ENCODE measurements at places on chromosomes 12 and 14. TPM values are rescaled to one million over a fixed set of nuclear protein-coding genes. Genes with fewer than 3 reads are reported as not detected.

GRCh38 chr12:125353871-125354270 lies 288.6 kb downstream of the AACS start:
- no peak overlapping the region for H3K27ac ChIP-seq
- no peak for DNase-seq
- no peaks in the 10 kb centered on the region for H3K27me3 ChIP-seq
- no peaks in the 10 kb centered on the region for H3K36me3 ChIP-seq

DNA sequence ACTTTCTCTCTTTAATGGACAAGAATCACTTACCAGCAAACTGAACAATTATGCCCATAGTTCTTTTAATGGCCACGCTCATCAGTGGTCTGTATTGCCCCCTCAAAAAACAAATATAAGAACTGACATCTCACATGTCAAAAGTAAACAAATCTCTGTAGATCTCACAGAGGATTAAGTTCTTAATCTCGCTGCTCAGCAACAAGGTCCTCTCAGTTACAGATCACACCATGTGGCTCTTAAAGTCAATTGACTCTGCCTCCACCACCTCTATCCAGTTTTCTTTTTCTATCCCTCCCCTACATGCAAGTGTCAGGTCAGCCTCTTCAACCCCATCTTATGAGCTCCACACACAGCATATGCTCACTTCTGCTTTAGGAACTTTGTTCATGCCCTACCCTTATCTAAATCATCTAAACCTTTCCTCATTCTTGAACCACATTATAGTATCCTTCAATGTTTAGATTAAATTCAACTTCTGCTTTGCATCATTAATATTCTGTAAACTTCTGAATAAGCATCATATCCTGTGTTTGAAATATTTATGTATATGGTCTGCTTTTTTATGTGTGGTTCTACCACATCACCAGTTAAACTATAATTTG lies 7.2 kb downstream of the ADAM20 start:
- no peak overlapping the region for H3K4me3 ChIP-seq
- DNase-seq = no peak

DNA sequence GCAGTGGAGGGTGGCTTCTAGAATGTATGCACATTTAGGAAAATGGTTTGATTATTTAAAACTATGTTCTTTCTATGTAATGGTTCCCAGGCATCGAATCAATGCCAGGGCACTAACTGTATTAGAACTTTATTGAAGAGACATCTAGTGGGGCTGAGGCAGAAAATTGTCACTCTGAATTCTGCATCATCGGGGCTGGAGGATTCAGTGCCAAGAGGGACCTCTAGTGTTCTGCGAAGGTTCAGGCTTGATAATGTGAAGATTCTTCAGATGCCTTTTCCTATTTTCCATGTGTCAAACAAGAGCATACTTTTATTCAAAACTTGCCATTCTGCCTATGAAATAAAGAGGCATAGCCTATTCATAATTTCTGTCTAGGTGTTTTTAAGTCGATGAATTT lies 146.3 kb downstream of the CAND1 start:
- no peak overlapping the region for H3K27ac ChIP-seq
- H3K4me1 ChIP-seq = no peaks in the 10 kb centered on the region
- H3K4me3 ChIP-seq = no peak overlapping the region
- H3K36me3 ChIP-seq = no peaks in the 10 kb centered on the region

GRCh38 chr12:5295151-5295550 lies 136.8 kb upstream of the NTF3 start:
- no peak overlapping the region for H3K27ac ChIP-seq
- H3K4me1 ChIP-seq = no peaks in the 10 kb centered on the region
- no peaks in the 10 kb centered on the region for H3K36me3 ChIP-seq
- H3K27me3 ChIP-seq = no peaks in the 10 kb centered on the region

GRCh38 chr14:24721775-24722174 lies 87.8 kb upstream of the GZMB start:
- H3K4me1 ChIP-seq = no peaks in the 10 kb centered on the region
- H3K27me3 ChIP-seq = peaks cover 13% of the 10 kb centered on the region
- H3K4me3 ChIP-seq = no peak overlapping the region
- no peak overlapping the region for H3K27ac ChIP-seq
- H3K36me3 ChIP-seq = no peaks in the 10 kb centered on the region
- no peak for DNase-seq

DNA sequence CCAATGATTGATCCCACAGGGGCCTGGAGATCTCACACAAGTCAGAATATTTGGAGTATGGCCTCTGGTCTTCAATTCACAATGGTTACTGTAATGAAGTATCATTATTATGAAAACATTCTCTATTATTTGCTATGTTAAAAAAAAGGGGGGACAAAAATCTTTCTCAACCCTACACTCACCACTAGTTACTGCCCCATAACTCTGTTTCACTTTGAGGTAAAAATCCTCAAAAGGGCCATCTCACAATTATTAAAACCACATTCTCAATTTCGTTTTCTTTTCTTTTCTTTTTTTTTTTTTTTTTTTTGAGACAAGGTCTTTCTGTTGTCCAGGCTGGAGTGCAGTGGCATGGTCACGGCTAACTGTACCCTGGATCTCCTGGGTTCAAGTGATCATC lies 59.6 kb upstream of the KCNC2 start:
- no peaks in the 10 kb centered on the region for H3K4me1 ChIP-seq
- H3K27me3 ChIP-seq = no peaks in the 10 kb centered on the region
- H3K27ac ChIP-seq = no peak overlapping the region
- no peaks in the 10 kb centered on the region for H3K36me3 ChIP-seq
- H3K4me3 ChIP-seq = no peak overlapping the region
- DNase-seq = no peak

GRCh38 chr14:22602862-22603261 lies 4.8 kb downstream of the ABHD4 start:
- no peaks in the 10 kb centered on the region for H3K27me3 ChIP-seq
- H3K27ac ChIP-seq = no peak overlapping the region
- H3K36me3 ChIP-seq = peaks cover 8% of the 10 kb centered on the region
- H3K4me3 ChIP-seq = no peak overlapping the region

DNA sequence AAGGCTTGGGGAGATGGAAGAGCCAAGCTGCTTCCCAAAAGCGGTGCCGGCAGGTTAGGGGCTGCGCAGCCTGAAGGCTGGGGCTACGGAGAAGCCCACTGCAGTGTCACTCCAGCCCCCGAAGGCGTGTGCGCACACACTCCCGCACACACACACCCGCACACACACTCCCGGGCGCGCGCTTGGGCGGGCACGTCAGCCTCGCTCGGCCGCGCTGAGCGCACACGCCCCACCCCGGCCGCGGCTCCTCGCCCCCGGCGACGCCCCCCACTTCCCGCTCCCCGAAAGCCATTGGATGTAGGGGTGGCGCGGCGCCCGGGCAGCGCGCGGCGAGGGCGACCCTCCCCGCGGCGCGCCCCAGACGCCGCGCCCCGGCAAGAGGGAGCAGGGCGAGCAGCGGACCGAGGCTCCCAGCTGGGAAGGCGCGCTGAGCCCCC lies at the start of gene KCNK10:
Gene KCNK10 (minus strand): TSS at position 184 of the 437 bp plus-strand sequence. CDS start 471 bp downstream, outside the sequence.
- no peak within 1 kb of the TSS for H3K4me3 ChIP-seq
- H3K36me3 ChIP-seq = no peaks in the 10 kb centered on the region
- no peak within 1 kb of the TSS for H3K27ac ChIP-seq
- peaks cover 8% of the 10 kb centered on the region for H3K4me1 ChIP-seq

- no peaks in the 10 kb centered on the region for H3K36me3 ChIP-seq
- no peaks in the 10 kb centered on the region for H3K27me3 ChIP-seq
- H3K4me1 ChIP-seq = no peaks in the 10 kb centered on the region
- DNase-seq = no peak
Observed at GRCh38 chr14:87102811-87103378, 890.1 kb downstream of the GALC start.

- H3K4me1 ChIP-seq = peaks cover 6% of the 10 kb centered on the region
- no peaks in the 10 kb centered on the region for H3K27me3 ChIP-seq
- H3K27ac ChIP-seq = no peak overlapping the region
- no peak overlapping the region for H3K4me3 ChIP-seq
Observed at GRCh38 chr12:19490908-19491307, 51.6 kb downstream of the AEBP2 start.

GRCh38 chr12:65568517-65568916 lies 255.8 kb upstream of the HMGA2 start:
- no peaks in the 10 kb centered on the region for H3K36me3 ChIP-seq
- DNase-seq = no peak
- no peak overlapping the region for H3K4me3 ChIP-seq

DNA sequence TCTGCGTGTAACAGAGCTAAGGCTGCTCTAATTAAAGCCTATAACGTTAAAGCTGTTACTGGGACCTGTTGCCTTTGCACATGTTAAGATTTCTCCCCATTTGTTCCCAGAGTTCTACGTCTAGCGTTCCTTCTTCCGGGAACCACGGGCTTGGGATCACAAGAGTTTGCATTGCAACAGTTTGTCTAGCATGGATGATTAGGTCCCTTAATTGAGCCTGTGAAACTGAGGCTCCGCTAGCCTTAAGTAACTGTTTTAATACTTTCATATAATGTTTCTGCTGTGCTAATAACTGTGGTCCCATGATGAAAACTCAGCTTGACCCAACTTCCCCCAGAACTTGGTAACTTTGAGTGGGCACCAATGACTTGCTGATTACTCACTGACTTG lies 16.7 kb upstream of the LYZ start:
- H3K27ac ChIP-seq = peak overlapping the region; percentile 91
- peaks cover 22% of the 10 kb centered on the region for H3K4me1 ChIP-seq
- peak overlapping the region; percentile 53 for H3K4me3 ChIP-seq
- no peak for DNase-seq
- no peaks in the 10 kb centered on the region for H3K36me3 ChIP-seq
- no peaks in the 10 kb centered on the region for H3K27me3 ChIP-seq

DNA sequence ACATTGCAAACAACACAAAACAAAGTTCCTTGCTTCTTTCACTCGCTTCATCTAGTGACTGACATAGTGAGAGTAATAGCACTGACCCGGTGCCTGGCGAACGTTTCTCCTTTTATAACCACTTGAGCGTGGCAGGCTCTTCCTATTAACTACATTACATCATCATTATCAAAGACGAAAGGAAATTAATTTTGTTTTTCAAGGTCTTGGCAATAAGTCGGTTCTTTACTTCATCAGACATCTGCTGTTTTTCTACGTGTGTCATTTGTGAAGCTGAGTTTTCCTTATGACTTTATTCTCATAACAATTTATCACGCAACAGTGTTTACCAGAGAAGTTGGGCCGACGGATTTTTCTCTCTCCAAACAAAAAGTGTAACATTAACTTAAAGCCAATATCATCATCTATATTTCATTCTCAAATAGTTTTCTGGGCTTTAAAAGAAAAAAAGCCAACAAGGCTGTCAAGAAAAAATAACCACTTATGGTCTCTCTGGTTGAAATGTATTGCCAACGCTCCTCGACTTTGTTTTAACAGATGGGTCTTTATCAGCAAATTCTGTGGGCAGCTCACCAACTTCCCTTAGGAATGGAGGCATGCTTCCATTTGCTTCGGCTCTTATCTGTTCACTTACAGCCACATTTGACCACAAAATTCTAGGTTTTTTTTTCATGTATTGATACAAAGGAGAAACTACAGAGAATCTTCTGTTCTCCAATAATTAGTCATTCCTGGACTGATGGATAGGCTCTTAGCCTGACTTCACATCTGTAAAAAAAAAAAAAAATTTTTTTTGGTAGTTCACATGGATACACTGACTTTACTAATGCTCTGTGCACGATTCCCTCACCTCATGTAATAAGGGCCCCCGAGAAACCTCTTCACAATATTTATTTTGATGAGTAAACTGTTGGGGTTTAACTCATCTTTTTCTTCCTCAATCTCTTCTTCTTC lies 97.1 kb upstream of the CDKN3 start:
- DNase-seq = no peak
- no peak overlapping the region for H3K27ac ChIP-seq
- no peak overlapping the region for H3K4me3 ChIP-seq
- H3K27me3 ChIP-seq = peaks cover 2% of the 10 kb centered on the region
- H3K4me1 ChIP-seq = no peaks in the 10 kb centered on the region
- no peaks in the 10 kb centered on the region for H3K36me3 ChIP-seq

GRCh38 chr14:33642080-33642479 lies 308.8 kb downstream of the EGLN3 start:
- no peak for DNase-seq
- no peaks in the 10 kb centered on the region for H3K27me3 ChIP-seq
- no peaks in the 10 kb centered on the region for H3K4me1 ChIP-seq
- no peak overlapping the region for H3K27ac ChIP-seq
- no peak overlapping the region for H3K4me3 ChIP-seq
- H3K36me3 ChIP-seq = no peaks in the 10 kb centered on the region

- no peak overlapping the region for H3K4me3 ChIP-seq
- no peaks in the 10 kb centered on the region for H3K4me1 ChIP-seq
- no peak for DNase-seq
- H3K27me3 ChIP-seq = no peaks in the 10 kb centered on the region
- no peak overlapping the region for H3K27ac ChIP-seq
Observed at GRCh38 chr12:50633955-50634354, 129.2 kb downstream of the DIP2B start.

GRCh38 chr12:112393328-112393727 lies 11.1 kb upstream of the HECTD4 start:
- H3K4me3 ChIP-seq = no peak overlapping the region
- H3K27ac ChIP-seq = no peak overlapping the region
- no peaks in the 10 kb centered on the region for H3K4me1 ChIP-seq
- no peaks in the 10 kb centered on the region for H3K36me3 ChIP-seq

GRCh38 chr14:78700236-78700635 lies 530.1 kb downstream of the NRXN3 start:
- no peaks in the 10 kb centered on the region for H3K27me3 ChIP-seq
- H3K36me3 ChIP-seq = no peaks in the 10 kb centered on the region
- H3K4me3 ChIP-seq = no peak overlapping the region
- H3K4me1 ChIP-seq = no peaks in the 10 kb centered on the region

DNA sequence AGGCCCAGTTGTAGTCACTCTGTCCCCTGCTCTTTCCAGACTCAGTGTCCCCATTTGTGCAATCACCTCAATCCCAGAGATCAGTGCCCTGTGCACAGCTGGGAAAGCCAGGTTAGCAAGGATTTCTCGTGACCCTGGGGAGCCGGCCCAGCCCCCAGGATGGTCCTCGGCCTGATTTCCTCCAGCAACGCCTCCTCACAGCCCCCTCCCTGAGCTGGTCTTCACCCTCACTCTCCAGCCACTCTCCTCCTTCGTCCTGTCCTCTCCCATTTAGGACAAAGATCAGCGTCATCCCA lies 194.8 kb upstream of the C14orf180 start:
- DNase-seq = no peak
- no peak overlapping the region for H3K27ac ChIP-seq
- no peaks in the 10 kb centered on the region for H3K36me3 ChIP-seq
- no peak overlapping the region for H3K4me3 ChIP-seq
- no peaks in the 10 kb centered on the region for H3K27me3 ChIP-seq
- H3K4me1 ChIP-seq = peaks cover 19% of the 10 kb centered on the region

GRCh38 chr12:129310346-129310745 lies 457.1 kb downstream of the GLT1D1 start:
- H3K36me3 ChIP-seq = no peaks in the 10 kb centered on the region
- no peaks in the 10 kb centered on the region for H3K27me3 ChIP-seq
- H3K4me3 ChIP-seq = no peak overlapping the region
- DNase-seq = no peak
- H3K27ac ChIP-seq = no peak overlapping the region

The ZNF219 gene
- total RNA-seq = 12.4 TPM

The GLIPR1 gene
- 51.3 TPM for total RNA-seq

The EID3 gene
- 5.6 TPM for total RNA-seq

The KRT83 gene
- not detected for total RNA-seq

The DIP2B gene
- total RNA-seq = 31.3 TPM

The LIN7A gene
- 0.12 TPM for total RNA-seq

The EPYC gene
- not detected for total RNA-seq
